ENCODE measurements at places on chromosomes 5 and 9.

DNA sequence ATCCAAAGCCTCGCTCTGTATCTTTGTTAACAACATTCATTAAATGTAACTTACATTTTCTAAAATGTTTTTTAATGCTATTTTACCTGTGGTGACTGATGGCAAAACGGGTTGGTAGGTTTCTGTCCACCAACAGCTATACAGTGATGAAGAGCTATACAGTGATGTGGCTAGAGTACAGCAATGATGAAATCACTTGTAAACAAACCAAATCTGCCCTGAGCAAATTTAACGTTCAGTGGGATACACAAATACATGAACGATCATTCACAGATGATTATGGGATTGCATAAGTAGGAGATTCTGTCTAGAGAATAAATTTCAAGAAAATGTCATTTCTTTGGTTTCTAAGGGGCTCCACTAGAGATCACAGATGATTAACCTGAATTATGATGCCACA is 132.7 kb downstream of the MPDZ start:
- no peak for DNase-seq

GRCh38 chr9:68498816-68499215 is 41.9 kb downstream of the TMEM252 start:
- no peak for DNase-seq

GRCh38 chr5:78701795-78702410 is 53.3 kb upstream of the LHFPL2 start:
- DNase-seq = no peak

DNA sequence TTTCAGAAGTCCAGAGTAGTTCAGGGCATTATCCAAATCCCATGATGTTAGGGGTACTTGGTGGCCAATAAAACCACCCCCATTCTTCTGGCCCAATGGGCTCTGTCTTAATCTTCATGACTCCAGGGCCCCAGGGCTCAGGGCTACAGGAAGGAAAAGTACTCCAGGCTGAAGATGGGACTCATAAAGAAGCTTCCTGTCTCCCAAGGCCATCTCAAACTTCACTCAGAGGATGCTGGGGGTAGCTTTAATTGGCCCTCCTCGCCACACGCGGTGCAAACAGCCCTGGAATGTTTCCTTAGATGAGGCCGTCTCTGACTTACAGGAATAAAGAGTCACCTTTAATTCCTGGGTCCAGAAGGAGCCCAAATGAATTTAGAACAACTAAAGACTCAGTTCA is 52.3 kb downstream of the BOD1 start:
- DNase-seq = no peak

DNA sequence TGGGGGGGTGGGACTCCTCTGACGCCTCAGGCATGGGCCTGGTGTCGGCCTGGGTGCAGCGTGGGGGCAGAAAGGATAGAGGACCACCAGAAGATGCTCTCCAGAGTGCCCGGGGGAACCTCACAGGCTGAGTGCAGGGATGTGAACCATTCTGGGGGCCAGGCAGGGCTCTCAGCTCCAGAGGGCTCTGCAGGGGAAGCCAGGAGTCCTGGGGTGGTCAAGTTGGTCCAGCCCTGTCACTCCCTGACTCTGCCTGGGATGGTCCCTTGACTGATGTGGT is 6.5 kb downstream of the GFI1B start:
- DNase-seq = no peak

- DNase-seq = no peak
Measured at GRCh38 chr9:79884546-79884945, 312.8 kb downstream of the TLE4 start.

DNA sequence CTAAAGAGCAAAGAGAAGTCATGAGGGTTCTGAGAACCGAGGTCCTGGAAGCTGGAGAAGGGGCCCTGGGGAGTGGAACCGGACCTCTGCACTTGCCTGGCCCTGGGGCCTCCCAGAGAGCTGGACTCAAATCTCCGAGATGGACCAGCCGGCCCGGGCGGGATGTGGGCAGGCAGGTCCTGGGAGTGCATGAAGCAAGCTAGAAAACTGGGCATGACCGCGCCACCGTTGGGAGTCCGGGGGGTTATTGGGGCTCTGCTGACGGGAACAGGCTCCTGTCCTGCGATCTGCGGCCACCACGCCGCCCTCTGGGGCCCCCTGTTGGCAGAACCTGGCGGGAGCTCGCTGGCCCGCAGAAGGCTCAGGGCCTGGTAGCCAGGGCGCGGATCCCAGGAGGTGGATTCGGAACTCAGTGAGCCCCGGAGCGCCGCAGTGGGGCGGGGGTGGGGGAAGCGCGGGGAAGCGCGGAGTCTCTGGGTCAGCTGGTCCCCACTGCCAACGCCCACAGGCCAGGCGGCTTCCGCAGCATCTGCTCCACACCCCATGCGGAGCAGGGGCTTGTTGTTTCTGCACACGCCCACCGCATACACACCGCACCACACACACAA is 150.6 kb downstream of the ERCC6L2 start:
- DNase-seq = no peak

DNA sequence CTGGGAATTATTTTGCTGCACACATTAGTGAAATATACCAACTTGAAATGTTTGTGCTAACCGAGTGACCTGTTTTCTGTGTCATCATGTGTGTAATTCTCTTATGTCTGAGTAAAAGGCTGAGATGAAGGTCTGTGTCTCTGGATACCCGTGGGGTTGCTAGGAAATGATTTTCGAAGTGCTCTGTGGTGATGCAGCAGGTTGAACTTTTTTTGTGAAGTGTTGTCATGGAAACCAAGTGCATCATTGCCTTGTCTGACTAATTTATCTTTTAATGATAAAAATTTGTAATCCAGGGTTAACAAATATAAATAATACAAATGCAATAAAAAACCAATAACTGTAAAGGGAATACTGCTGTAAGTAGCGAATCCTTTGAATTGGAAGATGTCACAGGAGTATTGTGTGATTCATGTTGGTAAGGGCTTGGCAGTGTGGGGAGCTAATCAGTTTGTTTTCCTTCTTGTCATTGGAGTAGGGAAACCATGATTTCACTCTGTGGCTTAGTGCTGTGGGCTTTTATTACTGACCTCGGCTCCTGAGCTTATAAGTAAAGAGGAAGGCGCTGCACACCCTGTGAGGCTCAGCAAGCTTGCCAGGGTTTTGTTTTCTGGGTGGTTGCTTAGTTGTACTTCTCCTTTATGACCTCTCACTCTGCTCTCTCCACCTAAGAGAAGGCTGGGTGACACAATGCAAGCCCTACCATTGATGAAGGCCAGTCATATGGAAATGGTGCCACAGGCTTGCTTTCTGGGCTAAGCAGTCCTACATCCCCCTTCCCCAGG is 22.3 kb downstream of the PDE8B start:
- DNase-seq = no peak

GRCh38 chr9:4680750-4681149 is 1.4 kb downstream of the CDC37L1 start:
- DNase-seq = no peak

- DNase-seq = no peak
Measured at GRCh38 chr9:8680658-8681057, 881.1 kb upstream of the DMAC1 start.

Data from NCI-H510A (cell line).